ENCODE measurements at places on chromosomes 11 and 22.

DNA sequence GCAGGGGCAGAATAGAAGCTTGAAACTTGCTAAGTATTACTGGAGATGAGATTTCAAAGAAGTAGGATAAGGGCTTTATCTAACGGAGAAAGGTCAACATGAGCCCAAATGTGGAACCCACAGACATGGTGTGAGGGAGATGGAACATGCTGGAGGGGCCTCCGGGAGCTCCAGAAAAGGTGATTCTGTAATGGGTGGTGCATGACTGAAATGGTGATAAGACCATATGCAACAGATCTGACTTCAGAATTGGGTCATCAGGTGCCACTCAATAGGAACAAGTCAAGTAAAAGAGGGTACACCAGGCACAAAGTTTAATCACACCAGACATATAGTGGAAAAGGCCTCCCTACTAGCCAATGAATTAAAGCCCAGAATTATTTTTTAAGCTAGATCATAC lies 7.9 kb upstream of the CEP295 start:
- DNase-seq: no peak

DNA sequence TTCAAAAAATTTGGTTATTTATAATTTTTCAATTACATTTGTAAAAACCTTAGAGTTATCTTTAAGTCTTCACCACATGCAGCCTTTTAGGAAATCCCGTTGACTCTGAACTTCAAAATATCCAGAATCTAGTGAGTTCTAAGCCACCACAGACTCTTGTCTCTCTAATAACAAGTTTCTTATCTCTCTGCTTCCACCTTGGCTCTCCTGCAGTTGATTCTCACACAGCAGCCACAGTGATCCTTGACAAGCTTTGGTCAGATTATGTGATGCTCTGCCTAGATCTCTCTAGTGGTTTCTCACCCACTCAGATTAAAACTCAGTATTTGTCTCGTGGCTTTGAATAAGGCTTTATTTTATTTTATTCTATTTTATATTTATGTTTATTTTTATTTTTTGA lies 8.6 kb downstream of the HSD17B12 start:
- no peak for DNase-seq

- no peak for DNase-seq
These were observed 30.2 kb downstream of the SLC1A2 start for GRCh38 chr11:35389112-35389511.

DNA sequence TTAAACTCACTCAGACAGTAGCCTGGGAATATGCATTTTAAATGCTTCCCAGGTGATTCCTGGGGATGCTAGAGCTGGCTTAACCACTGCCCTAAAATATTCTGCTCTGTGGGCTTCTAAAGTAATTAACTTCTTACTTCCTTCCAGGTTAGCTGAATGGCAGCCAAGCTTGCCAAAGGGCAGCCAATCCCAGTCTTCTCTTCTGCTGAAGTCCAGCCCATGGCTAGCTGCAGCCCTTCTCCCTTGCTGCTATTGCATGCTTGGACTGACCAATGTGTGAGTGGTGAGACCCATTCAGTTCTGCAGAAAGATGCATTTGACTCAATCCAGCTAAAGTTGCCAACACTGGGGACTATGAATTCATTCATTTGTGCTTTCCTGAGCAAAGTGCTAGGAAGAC lies 411.9 kb downstream of the SOX6 start:
- DNase-seq: no peak

- DNase-seq: no peak
These were observed 24.2 kb downstream of the MS4A6A start for GRCh38 chr11:60158636-60159035.

DNA sequence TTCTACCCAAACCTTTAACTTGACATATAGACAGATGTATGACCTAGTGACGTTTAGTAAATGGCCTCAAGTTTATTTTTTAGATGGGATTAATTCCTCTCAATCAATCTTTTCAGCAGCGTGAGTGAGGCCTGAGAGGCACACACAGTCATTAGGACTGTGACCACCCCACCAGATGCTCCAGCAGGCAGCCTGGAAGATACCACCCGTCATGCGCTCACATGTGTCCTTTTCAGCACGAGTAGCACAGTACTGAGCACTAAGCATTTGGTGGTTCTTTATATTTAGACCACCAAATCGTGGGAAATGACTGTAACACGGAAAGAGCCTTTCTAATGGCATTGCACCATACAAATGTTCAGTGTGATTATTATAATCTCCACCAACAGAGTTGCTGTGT lies 354.6 kb upstream of the DDI1 start:
- no peak for DNase-seq

DNA sequence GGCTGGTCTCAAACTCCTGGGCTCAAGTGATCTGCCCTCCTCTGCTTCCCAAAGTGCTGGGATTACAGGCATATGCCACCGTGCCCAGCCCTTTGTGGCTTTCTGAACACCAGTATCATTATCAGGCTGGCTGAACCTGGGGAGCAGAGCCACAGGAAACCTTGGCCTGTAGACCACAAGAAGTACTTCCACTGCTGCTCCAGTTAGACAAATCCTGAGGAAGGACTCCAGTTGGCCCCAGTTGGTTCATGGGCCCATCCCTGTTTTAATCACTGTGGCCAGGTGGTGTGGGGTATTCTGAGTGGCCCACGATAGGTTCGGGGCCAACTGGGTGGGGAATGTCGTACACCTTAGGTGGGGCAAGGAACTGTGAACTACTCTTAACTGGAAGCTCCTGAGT lies 5.5 kb upstream of the DUSP18 start:
- DNase-seq: no peak

DNA sequence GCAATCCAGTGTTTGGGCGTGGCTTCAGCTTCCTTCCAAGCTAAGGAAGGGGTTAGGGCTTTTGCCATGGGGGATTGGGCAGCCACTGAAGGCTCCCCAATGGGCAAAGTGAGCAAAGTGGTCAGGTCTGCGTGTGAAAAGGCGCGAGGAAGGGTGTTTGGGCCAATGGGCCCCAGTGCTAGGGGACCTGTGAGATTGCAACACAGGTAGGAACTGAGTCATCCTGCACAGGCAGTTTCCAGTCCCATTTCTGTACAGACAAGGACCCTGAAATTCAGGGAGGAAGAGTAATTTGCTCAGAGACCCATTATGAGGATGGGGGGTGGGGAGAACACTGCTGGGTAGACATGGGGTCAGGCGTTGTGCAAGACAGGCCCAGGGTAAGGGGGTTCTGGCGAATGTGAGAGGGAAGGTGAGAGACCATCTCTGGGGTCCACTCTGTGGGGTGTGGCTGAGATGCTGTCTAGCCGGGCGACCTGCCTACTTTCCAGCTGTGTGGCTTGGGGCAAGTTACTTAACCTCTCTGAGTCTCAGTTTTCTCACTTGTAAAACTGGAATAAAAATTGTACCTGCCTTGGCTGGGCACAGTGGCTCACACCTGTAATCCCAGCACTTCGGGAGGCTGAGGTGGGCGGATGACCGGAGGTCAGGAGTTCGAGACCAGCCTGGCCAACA lies 7.3 kb downstream of the CCDC88B start:
- no peak for DNase-seq

DNA sequence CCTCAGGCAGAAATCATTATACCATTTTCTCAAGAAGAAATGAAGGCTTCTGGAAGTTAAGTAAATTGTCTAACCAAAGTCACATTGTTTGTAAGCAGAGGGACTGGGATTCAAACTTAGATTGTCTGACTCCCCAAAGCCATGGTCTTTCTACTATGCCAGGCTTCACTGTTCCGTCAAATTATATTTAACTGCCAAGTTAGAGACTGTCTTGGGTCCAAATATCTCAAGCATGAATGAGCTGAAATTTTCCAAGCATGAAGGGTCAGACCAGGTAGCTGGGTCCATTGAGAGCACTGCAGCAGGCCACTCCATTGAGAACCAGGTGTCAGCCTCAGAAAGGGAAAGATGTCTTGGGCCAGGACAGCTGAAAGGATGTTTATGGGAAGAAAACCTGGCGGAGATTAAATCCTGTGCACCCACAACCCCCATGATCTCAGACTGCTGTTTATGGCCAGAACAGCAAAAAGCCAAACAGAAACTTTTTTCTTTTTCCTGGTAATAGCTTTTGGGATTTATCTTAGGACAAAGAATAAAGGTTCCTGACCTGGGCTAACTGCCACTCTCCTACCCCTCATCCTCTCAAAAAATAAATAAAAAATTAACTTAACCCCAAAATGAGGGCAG lies 612.3 kb downstream of the INSC start:
- DNase-seq: no peak

GRCh38 chr11:80616070-80616800 lies 1175.4 kb upstream of the TENM4 start:
- DNase-seq: no peak

DNA sequence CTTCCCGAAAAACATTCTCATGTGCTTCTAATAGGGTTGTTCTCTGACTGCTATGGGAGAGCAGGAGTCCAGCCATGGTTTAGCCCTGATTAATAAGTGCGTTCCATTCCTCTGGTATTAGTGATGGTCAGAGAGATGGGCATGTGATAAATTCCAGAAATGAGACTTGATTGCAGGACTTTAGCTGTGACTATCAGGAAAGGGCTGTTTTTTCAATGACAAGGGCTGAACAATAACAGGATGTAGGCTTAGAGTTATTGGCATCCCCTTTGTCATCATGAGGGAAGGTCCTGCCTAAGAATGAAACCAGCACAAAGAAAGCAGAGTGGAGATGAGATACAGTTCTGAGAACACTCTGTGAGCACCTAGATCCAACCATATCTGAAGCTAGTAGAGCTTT lies 494.6 kb downstream of the MIAT start:
- DNase-seq: no peak

- DNase-seq: peak; percentile 65
These were observed 90.6 kb downstream of the GAB4 start for GRCh38 chr22:16917144-16918003.

DNA sequence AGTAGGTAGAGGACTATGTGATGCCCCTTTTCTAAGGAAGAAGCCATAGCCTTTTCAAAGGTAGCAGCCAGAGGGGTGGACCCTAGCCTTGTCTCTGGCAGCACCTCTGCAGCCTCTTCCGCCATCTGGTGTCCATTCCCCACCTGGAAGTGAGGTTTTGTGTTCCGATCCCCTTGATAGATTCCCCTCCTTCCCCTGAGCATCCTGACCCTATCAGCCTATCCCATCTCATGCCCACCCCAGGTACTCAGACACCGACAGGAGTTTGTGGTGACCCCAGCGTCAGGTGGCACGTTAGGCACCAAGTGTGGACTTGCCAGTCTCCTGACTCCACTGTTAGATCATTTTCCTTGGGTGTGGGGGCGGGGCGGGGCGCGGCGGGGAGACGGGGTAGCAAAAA lies 398 bp upstream of the FAM89B start:
- DNase-seq: no peak

DNA sequence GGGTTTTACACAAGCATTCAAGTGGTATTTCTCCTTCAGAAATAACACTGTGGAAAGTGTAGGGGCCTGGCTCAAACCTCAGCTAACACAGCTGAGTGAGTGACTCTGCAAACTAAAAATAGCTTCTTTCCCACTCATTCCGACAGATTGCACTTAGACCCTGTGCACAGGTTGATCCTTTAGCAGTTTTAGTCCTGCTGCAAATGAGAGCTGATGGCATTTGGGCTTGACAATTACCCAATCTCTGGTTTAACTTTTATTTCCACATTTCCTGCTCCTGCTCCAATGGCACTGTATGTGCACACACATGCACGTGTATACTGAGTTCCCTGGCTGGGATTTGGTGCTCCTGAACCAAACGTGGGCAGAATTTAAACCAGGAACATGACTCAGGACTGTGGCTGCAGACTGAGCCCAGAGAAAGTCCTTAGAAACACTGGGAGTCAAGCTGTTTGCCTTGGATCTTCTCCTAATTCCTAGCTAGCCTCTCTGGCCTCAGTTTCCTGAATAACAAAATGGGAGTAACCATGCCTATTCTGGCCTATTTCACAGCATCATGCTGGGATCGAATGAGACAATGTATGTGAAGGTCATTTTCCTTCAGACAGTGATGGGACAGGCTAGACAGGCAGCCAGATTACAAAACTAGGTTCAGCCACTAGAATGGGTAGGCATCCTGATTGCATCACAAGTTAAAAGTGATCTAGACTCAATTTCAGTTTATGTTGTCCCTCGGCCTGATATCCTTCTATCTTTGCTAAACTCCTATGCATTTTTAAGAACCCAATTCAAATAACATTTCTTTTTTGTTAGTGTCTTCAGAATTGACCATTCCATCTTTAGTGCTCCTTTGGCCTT lies 58.2 kb downstream of the SERGEF start:
- no peak for DNase-seq

- DNase-seq: no peak
These were observed 14.2 kb upstream of the TECTA start for GRCh38 chr11:121086866-121087265.

- peak; percentile 68 for DNase-seq
These were observed 94.4 kb downstream of the SCN3B start for GRCh38 chr11:123560006-123560405.

DNA sequence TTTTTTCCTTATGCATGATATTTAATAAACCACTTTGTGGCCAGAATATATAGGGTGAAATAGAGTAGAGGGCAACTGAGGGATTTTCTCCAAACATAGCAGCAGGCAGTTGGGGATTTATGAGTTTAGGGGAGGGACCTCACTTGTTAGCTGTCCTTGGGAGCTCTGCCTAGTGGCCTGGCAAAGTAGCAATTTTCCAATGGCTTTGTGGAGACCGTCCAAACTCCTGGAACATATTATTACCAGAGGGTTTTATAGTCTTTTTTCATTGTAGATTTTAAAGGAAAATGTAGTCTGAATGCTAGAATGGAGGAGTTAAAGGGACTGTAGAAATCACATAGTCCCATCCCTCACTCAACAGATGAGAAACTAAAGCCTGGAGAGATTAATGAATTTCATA lies 32.3 kb downstream of the AMOTL1 start:
- no peak for DNase-seq

GRCh38 chr11:35934981-35935380 lies 8.9 kb upstream of the LDLRAD3 start:
- no peak for DNase-seq

DNA sequence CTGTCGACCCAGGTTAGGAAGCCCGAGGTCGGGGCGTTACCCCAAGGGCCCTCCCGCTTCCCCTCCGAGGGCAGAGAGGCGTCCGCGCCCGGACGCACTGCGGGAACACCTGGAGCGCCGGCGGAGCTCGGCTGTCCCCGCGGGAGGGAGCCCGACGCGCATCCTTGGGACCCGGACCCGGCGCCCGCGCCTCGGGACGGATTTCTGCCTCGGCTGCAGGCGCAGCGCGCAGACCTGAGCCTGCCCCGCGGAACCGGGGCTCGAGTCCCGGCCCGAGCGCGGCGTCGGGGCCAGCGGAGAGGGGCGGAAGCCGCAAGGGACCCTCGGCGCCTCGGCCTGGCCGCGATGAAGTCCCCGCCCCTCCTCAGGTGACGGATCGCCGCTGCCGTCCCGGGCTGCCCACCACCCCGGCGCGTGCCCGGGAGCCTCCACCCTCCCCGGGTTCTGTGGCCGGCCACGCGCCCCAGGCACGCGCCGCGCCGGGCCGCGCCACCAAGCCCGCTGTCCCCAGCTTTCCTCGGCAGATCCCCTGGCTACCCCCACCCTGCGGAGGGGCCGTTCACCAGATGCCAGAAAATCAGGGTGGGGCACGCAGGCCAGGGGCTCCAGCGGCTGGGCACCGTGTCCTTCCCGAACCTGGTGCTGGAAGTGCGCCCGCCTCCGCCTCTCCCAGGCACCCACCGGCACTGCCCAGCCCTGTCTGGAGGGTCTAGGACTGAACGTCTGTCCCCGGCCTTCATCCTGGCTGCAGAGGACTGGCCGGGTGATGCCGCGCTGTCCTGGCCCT lies 410 bp downstream of the GLB1L3 start:
- DNase-seq: no peak

- no peak for DNase-seq
These were observed 89.8 kb downstream of the FBXO7 start for GRCh38 chr22:32564170-32565001.

Data from CD8-positive, alpha-beta T cell (primary cell).